ENCODE measurements at places on chromosomes 3 and 15.

GRCh38 chr15:59301527-59301926 lies 71.1 kb downstream of the MYO1E start:
- no peak for DNase-seq

- DNase-seq, result no peak
These were observed 23.1 kb downstream of the TNK2 start for GRCh38 chr3:195885036-195885891.

DNA sequence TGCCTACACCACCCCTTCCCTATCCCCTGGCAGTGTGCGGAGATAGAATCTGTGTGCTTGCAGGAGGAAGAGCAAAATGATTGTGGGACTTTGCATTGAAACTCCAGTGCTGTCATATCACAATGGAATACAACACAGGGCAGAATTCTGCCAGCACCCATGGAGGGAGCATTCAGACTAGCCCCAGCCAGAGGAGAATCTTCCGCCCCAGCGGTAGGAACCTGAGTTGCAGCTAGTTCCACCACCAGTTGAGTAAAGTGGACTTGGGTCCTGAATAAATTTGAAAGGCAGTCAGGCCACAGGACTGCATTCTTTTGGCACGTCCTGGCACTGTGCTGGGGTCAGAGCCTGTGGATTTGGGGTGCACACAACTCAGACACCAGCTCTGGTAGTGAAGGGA lies 27.5 kb downstream of the NCBP2 start:
- DNase-seq, result no peak

- DNase-seq, result no peak
These were observed 477.8 kb upstream of the RGMA start for GRCh38 chr15:93566762-93567161.

GRCh38 chr3:149587383-149587782 lies 70.4 kb downstream of the WWTR1 start:
- no peak for DNase-seq

DNA sequence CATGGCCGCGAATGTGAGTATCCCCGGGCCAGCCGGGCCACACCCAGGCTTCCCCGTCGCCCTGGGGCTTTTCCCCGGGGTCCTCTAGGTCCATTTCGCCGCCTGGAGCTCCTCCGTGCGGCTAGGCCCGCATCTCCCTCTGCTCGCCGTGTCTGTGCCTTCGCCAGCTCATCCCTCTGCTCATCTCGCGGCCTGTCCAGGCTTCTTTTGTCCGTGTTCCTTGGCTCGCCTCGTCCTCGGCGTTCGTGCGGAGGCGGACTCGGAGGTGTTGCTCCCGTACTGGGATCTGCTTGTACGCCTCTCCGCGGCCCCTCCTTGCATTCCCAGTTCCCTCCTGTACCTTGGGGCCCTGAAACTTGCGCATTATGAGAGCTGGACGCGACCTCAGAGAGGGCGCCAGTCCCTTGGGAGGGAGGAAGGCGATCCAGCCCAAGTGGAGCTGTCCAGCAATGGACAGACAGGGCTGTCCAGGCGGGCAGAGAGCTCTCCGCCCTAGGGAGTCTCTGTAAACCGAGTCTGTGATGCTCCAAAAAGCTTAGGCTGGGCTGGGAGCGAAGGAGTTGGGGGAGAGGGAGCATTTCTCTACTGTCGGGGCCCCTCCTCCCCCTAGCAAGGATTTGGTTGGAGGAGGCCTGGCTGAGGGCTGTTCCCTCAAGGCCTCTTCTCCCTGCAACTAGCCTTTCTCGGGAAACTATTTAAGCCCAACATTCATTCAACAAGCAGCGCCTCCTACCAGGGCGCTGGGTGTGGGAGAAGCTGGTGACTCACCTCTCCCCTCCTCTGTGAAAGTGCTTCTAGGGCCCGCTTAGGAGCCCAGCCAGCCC lies 553 bp downstream of the TMEM43 start:
- peak; percentile 70 for DNase-seq

GRCh38 chr3:64588380-64588779 lies 99.4 kb downstream of the ADAMTS9 start:
- DNase-seq, result no peak

GRCh38 chr3:89303701-89304100 lies 196.3 kb downstream of the EPHA3 start:
- no peak for DNase-seq

DNA sequence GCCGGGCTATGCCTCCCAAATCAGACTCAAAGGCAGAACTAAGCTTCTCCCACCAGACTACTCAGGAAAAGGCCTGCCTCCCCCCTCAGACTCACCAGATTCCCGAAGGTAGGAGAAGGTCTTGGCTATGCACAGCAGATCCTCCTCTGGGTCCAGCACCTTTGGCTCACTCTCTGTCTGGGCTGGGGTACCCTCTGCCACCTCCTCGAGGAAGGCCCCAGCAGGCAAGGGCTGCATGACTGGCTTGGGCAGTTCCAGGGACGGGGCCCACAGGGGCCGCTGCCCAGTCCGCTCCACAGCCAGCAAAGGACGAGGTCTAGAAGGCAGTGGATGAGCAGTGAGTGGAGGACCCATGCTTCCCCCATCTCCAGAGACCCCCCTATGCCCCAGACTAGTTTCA lies 3.3 kb downstream of the CISH start:
- DNase-seq, result peak; percentile 69

- DNase-seq, result no peak
These were observed 45.0 kb downstream of the RFTN1 start for GRCh38 chr3:16468336-16469098.

DNA sequence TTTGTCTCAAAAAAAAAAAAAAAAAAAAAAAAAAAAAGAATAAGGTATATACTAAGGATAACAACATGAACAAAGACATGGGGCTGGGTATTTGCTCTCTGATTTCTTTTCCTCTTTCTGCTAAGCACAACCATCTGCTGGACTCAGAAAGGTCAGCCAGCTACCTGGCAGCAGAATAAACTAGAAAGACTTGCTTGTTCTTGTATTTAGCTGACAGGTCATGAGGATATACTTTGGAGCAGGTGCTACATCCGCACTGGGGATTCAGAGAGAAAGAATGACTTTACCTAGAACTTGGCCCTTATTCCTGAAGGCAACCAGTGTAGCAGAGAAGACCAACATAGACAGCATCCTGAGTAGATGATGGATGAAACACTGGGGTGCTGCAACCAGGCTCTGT lies 550.5 kb downstream of the NTRK3 start:
- no peak for DNase-seq

- no peak for DNase-seq
These were observed 525.5 kb upstream of the NAALADL2 start for GRCh38 chr3:174333640-174334039.

GRCh38 chr15:34927726-34928125 lies 41.8 kb downstream of the AQR start:
- DNase-seq, result no peak

DNA sequence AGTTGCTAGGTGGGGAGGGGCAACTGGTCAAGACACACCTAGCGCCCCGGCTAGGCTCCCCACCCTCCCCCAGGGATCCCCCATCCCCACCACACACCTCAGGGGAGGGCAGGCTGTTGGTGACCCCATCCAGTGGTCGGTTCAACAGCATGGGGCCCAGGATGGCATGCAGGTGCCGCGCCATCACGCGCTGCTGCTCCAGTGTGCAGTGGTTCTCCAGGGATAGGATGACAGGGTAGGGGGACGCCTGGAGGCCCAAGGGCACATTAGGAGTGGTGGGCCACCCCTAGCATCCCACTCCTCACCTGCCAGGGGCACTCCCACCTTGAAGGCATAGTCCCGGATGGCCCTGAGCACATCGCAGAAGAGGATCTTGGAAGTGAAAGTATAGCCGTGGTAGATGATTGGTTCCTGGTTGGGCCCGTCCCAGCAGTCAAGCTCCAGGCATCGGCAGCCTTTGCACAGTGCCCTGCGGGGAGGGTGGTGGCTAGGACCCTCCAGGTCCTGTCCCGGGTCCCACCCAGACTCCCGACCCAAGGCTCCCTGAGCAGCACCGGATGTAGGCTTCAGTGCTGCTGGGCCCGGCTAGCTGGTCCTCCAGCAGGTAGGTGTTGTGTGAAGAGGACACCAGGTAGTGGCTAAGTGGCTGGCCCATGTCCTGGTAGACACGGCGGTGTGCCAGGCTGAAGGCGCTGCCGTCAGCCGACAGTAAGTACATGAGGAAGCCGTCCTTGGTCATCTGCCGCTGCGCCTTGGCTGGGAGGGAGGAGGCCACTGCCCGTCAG lies 19.4 kb downstream of the VILL start:
- no peak for DNase-seq

DNA sequence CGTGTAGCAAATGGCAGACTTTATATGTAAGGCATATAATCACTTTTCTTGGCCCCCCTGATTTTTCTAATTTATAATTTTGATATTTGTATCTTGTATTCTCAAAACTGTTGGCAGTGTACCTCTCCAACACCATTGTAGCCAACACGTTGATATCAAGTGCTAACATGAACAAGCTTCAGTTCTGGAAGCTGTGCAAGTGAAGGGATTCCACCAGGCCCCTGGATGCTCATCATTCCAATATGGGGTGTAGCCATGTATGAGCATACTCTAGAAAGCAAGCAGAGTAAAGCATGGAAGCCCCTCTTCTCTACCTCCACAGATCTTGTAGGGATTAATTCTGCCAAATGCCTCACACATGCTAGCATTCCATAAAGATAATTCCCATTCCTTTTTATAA lies 211.3 kb downstream of the MYRIP start:
- DNase-seq, result no peak
